ENCODE measurements at places on chromosomes 7 and 10. TPM values are rescaled to one million over a fixed set of nuclear protein-coding genes. Genes with fewer than 3 reads are reported as not detected.

DNA sequence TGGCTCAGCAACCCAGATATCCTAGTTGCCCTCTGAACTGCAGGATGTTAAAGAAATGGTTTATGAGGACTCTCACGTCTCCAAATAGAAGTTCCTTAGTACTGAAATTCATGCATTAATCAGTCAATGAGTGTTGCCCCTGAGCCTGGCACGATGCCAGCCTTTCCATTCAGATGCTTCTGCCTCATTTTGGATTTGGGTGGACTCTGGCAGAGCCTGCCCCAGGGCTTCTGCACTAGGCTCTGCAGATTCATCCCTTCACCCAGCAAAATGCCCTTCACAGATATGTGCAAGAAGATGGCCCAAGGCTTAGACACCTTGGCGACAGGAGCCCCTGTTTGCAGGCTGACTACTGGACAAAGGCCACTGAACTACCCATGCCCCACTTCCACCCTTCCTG, 747.8 kb downstream of the GRID1 start:
- no peak for DNase-seq

GRCh38 chr10:112275512-112276245, 7.5 kb upstream of the TECTB start:
- no peak for DNase-seq

DNA sequence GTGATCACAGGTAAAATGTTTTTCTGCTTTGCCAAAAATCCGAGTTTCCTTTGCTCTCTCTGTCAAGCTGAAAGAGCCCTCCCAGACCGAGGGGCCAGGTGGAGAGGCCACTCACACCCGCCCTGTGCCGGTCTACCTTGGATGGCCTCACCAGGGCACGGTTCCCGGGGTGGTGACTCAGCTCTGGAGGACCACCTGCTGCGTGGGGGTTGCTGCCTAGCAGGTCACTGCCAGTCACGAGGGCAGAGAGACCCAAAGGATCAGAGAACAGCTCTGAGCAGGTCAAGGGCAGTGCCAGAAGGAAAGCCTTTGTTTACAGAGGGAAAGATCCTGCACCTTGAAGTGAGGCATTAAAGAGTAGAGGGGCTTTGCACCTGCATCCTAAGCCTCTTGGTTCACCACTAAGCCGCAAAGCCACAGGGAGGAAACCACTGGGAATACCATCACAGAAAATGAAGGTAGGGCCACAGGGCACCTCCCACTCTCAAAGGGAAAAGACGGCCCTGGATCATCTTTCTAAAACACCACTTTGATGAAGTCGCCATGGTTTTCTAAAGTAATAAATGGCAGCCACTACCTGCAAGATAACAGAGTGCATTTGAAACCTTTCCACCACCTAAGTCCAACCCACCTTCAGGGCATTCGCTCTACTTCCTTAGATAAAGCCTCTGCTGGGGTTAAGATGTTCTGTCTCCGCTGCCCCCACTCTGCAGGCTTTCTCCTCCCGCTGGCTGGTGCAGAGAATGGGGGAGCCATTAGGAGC, 160.3 kb upstream of the KLF14 start:
- DNase-seq = no peak

Gene CLEC2L
- total RNA-seq = not detected
